ENCODE measurements at places on chromosomes 3 and 15.

DNA sequence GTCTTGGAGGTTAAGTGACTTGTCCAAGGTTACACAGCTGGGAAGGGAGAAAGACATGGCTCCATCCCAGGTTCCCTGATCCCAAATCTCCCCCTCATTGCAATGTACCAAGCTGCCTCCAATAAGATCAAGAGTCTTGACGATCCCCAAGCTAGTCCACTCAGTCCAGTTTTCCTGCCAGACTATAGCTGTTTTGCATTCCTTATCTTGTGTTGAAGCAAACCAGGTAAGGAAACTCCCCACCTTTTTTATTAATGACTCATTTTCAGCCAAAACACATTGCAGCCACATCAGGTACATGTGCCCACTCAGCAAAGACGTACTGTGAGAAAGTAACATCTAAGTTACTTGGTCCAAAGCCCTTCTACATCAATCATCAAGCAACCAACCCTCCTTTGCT is 41.9 kb downstream of the LIPC start:
- no peak for DNase-seq

DNA sequence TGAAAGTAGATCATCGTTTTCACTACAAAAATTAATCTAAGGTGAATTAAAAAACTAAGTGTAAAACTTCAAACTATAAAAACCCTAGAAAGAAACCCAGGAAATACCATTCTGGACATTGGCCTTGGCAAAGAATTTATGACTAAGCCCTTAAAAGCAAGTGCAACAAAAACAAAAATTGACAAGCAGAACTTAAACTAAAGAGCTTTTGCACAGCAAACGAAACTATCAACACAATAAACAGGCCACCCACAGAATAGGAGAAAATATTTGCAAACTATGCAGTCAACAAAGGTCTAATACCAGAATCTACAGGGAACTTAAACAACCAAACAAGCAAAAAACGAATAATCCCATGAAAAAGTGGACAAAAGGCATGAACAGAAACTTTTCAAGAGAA is 302.0 kb downstream of the CHST2 start:
- DNase-seq = no peak

DNA sequence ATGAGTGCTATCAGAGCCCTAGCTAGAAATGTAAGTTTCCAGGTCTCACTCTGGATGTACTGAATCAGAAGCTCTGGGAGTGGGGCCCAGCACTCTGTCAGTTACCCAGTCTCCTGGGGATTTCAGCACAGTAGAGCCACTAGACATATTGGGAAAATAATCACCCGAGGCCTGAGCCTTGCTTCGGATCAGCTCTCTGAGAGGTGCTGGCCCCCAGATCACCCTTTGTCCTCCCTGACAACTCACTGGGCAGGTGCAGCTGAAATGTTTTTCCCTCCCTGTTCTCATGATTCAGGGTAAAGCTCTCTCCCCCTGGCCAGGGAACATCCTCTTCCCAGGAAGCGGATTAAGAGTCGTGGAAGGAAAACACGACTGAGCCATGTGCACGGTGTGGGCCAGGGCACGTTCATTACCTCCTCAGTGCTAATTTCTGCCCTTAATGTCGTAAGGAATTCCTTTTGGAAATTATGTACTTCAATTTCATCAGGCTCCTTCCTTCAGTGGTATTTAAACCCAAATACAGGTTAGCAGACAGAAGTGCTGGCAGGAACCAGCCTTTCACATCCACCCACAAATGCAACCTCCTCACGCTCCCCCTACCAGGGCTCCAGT is 296.7 kb upstream of the LYSMD4 start:
- no peak for DNase-seq

DNA sequence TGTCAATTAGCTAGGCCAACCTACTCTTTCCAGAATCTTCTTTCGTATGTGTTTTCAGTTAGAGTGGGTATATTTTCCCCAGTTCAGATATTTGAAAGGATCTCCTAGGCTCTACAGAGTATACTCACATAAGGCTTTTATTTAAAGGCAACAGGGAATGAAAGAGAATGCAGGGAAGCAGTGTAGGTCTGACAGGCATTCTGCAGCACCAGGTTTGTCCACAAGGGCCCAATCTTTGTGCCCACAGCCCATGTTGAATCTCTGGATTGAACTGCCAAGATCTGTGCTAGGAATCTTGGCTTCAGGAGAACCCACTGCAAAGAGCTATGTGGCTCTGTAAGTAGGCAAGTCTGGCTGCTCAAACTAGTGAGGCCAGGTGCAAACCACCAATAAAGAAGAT is 24.2 kb upstream of the GALNT15 start:
- DNase-seq = no peak

GRCh38 chr3:113079218-113079961 is 88.6 kb downstream of the GTPBP8 start:
- DNase-seq = no peak

- no peak for DNase-seq
Observed at GRCh38 chr3:72227486-72228070, 442.6 kb upstream of the PROK2 start.

DNA sequence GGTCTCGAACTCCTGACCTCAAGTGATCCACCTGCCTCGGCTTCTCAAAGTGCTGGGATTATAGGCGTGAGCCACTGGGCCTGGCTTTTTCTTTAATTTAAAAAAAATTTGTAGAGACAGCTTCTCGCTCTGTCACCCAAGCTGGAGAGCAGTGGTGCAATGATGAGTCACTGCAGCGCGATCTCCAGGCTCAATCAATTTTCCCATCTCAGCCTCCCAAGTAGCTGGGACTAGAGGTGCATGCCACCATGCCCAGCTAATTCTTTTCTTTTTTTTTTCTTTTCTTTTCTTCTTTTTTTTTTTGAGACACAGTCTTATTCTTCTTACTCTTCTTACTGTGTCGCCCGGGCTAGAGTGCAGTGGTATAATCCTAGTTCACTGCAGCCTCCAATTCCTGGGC is 19.8 kb downstream of the TUBGCP4 start:
- no peak for DNase-seq

- no peak for DNase-seq
Observed at GRCh38 chr3:79369306-79369705, 398.5 kb downstream of the ROBO1 start.

DNA sequence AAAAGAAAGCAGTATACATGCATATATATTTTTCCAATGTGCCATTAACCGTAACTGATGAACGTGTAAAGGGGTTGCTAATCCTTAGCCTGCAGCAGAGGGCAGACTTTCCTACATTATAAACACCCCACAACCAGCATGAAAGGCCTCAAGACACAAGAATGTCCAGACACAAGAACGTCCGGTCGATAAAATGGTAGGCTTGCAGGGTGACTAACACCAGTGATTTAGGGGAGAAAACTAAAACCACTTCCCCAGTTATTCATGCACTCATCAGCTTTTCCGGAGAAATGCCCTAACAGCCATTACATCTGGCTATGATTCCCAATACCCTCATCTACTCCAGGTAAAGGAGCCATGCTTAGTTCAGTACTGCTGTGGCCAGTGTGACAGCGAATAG is 57.4 kb downstream of the LRTM1 start:
- DNase-seq = no peak

GRCh38 chr3:33787328-33788009 is 11.0 kb upstream of the PDCD6IP start:
- DNase-seq = peak; percentile 55

DNA sequence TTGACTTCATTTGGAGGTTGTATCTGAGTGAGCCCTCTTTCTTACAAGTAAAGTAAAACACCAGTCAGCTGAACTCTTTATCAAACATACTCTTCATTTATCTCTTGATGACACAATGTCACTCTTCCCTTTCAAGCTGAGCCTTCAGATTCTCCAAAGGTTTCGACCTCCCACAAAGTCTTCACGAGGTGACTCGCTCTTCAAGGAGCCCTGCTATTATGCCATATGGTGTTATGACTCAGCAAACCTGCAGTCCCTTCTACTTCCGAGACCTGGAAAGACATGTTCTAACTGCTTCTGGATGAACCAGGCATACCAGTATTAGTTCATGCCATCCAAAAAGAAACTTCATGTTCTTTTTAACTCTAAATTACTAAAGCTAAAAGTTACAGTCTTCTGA is 23.1 kb downstream of the AADAC start:
- no peak for DNase-seq

GRCh38 chr15:69466733-69467132 is 14.1 kb downstream of the RPLP1 start:
- DNase-seq = no peak

DNA sequence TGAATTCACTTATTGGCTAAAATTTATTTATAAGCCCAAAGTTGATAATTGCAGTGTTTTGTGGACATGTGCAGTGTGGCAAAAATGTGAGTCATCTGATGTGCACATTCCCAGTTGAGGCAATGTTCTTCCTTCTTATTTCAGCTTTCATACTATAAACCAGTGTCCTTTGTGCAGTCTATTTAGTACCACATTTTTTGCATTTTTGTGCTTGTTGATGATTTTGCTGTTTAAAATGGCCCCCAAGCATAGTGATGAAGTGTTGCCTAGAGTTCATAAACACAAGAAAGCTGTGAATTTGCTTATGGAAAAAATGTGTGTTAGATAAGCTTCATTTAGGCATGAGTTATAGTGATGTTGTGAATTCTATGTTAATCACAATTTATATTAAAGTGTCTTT is 19.4 kb upstream of the IL20RB start:
- no peak for DNase-seq

DNA sequence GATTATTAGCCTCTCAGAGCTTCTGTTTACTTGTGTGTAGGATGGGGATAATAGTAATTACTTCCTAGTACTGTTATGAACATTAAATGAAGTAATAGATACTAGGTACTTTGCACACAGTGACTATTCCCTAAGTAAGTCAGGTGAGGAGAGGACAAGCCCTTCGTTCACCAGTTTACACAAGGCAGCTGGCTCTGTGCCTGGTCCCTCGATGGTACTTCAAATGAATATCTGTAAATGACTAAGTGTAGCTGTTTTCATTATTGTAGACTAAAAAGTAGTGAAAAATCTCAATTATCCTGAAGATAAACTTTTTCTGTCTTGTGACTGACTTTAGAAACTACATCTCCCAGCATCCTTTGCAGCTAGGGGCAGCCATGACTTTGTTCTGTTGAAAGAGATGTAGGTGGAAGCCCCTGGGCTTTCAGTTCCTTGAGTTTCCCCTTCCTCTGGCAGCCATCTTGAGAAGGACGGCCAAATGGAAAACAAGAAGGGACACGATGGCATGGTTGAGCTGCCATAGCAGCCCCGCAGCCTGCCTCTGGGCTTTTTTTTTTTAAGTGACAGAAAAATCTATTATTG is 11.7 kb upstream of the WNT7A start:
- no peak for DNase-seq

DNA sequence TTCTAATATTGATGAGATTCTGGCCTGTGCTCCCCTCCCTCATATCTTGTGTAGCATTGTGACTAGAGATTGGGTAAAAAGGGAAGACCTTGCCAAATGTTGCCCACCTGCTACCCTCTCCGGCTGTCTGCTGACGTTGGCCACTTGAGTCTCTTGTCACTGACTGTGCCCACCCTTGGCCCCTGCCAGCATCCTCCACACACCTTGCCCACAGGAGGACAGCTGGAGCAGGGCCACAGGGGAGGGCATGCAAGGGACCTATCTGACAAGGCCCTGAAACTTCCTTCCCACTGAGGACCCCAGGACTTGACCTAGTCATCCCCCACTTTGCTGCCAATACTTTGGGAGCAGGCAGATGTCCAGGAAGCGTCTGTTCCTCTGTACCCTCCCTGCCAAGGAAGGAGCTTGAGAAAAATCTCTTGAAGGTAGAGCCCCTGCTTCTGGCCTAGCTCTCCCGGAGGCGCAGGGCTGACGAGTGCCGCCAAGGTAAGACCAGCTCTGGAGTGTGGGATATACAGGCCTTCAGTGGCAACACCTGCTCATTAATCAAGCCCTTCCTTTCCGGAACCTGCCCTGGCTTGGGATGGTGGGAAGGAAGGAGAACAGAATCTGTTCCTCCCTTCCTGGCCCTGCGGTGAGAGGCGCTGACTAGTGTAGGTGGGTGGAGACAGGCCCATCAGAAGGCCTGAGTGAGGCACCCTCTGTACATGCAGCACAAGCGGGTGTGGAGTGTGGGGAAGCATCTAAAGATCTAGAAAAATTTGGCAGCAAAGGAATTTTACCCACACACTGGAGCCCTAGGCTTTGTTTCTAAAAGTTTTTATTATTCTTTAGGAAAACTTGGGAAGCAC is 4.9 kb upstream of the PAK6 start:
- DNase-seq = no peak

DNA sequence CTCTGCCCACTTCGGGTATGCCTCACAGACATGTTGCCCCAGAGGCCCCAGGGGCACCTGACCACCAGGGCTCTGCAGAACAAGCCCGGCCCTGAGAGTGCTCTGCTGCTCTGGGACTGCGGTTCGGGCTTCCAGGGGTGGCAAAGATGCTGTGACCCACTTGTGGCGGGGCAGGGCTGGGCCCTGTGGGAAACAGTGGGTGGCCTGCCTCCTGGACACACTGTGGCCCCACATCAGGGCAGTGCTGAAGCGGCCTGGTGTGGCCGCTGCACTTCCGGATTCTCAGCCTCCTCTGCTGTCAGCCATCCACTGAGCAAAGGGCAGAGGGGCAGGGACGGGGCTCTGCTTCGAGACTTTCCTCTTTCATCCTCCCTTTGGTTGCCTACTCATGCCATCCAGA is 26.5 kb upstream of the PLXND1 start:
- DNase-seq = no peak

GRCh38 chr3:190773948-190774347 is 88.5 kb downstream of the GMNC start:
- DNase-seq = no peak

- DNase-seq = no peak
Observed at GRCh38 chr3:112365636-112366035, 32.7 kb downstream of the CD200 start.

DNA sequence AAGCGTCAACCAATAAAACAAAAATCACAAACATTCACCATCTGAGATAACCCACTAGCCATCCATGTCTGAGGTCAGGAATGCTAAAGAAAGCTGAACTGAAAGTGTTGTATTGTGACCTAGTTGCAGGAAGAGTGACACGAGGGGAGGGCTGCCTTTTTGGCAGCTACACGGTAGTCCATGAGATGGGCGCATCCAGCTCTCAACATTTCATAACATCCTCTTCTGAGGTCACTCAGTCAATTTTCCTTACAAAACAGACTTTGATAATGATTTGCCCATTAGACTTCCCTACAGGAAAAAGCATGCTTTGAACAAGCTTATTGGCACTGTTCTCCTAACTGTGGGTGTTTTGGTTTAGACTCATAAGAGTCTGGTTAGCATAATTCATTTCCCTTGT is 15.4 kb upstream of the SHF start:
- no peak for DNase-seq

DNA sequence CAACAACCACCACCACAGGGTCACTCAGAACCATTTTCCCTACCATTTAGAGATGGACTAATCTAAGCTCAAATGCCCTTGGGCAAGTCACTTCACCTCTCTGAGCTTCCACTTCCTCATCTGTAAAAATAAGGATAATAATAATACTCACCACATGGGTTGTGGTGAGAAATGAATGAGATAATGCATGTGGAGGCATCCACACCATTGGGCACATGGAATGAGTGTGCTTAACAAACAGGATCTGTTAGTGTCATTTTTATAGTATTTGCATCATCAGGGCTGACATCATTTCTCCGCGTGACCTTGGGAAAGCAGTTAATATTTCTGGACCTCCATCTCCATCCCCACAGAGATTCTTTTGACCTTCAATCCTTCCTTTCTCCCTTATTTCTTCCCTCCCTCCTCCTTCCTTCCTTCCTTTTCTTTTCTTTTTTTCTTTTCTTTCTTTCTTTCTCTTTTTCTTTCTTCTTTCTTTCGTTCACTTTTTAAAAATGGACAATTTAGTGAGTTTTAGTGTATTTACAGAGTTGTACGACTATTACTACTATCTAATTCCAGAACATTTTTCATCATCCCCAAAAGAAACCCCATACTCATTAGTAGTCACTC is 7.7 kb upstream of the RFT1 start:
- DNase-seq = no peak
